ENCODE measurements at places on chromosomes 6 and 20.

DNA sequence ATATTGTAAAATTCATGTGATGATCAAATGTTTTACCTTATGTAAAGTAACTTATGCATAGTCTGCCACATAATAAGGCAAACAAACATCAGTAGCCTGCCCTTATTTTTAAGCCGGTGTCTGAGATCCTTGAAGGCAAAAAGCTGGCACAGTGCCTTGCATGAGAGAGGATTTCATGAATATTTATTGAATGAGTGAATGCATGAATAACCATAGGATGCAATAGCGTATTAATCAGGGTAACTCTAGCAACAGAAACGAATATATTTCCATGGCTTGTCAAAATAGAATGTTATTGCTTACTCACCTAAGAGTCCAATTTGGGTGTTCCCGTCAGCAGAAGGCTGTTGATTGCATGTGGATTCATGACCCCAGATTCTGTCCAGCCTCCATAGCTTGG is 34.9 kb downstream of the BTBD3 start:
- no peak for DNase-seq

DNA sequence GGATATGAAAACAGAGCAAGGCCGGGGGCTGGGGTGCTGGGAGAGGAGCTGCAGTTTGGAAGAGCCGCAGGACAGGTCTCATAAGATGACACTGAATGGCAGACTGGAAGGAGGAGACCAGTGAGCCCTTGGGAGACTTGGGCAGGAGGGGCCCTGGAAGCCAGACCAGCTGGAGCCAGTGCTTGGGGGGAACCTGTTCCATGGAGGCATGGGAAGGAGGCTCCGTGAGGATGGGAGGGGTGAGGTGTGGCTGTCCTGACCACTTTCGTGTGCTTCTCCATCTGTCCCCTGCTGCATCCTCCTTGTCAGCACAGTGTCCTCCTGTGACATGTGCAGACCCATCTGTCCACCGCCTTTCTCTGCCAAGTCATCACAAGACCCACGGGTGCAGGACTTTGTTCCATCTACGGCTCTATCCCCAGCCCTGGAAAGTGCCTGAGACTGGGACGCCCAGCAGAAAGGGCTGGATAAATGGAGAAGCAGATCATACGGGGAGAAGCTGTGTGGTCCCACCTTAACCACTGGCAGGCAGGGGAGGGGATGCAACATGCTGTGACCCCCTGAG is 84.8 kb upstream of the MPC1 start:
- DNase-seq: no peak

DNA sequence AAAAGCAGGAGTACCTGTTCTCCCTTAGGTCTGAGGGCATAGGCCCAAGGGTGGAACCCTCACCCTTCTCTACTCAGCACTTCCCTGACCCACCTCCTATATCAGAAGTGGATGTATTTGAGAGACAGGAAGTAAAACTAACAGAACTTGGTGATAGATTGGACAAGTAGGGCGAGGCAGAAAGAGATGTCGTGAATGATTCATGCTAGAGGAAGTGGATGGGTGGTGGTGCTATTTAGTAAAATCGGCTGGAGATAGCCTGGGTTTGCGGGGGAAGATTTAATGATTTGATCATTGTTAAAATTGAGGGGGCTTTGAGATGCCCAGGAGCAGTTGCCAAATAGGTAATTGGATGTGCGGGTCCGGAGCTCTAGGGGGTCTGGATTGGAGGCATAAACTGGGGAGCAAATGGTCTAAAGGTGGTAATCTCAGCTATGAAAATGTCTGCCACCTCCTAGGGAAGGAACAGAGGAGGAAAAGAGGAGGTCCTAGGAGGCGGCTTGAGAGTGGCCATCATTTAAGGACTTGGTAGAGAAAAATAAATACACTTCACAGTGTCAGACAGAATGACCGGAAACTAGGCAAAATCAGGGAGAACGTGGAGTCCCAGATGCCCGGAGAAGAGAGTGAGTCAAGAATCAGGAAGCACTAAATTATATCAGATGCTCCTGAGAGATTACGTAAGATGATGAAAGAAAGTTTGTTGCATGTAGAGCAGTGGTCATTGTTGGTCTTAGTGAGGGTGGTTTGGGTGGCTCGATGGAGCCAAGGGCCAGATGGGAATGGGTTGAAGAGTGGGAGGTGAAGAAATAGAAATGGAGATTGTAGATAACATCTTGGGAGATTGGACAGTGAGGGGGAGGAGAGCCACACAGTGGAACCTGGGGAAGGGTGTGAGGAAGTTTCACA is 142.0 kb downstream of the CEP57L1 start:
- no peak for DNase-seq

DNA sequence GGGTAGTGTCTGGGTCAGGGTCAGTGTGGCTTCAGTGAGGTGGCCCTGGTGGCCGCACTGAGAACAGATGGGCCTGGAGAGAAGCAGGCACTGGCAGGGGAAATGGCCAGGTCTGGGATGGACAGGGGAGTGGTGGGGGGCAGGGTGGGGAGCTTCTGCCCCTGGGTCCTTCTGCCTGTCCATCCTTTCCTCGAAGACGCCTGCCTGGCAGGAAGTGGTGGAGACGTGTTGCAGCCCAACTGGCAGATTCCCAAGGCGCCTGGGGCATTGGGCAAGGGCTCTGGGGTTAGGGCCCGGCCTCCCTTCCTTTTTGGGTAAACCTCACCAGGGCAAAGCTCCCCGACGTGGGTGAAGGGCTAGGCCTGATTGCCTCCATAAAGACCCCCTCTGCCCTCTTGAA is 10.4 kb downstream of the SRC start:
- DNase-seq: no peak

DNA sequence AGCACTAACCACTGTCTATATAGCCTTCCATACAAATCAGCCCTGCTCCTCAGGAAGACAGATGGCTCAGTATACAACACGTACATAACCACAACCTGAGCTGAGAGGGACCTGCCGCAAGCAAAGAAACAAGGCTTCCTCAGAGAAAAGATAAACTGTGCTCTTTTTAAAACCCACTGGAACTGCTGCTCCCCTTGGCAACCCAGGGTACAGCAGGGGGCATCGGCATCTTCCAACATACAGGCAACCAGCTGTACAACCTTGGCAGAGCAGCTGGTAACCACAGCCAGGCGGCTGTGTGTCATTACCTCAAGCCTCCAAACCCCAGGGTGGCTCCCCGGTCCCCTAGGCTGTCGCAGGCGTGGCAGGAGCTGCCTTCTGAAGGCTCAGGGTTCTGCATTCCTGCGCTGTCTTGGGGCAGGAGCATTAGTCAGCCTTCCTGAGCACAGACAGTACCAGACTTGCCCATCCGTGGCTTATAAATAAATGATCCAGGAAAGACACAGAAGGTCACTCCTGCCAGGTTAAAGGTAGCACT is 249.5 kb downstream of the ADGRG6 start:
- no peak for DNase-seq

- DNase-seq: no peak
Measured at GRCh38 chr6:100467129-100468015, 2.7 kb upstream of the SIM1 start.

GRCh38 chr6:107045826-107046675 is 18.1 kb downstream of the MTRES1 start:
- DNase-seq: no peak

DNA sequence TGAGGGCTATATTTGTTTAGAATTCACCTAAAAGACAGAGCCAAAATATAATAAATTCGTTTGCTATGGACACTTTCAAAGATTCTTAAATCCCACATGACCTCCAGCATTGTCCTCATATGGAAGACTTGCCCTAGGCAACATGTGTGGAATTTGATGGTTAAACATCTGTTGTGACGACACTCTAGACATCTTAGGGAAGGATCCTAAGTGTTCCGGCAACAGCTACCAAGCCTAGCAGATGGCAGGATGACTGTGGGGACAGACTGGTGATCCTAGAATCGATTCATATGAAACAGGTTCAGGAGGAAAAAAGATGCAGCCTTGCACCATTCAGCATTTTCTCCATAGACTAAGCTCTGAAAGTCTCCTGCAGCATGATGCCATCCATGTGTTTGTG is 77.6 kb upstream of the BACH2 start:
- no peak for DNase-seq

- DNase-seq: no peak
Measured at GRCh38 chr20:37734228-37734985, 40.6 kb downstream of the CTNNBL1 start.

GRCh38 chr20:2228926-2229325 is 66.9 kb upstream of the TGM3 start:
- DNase-seq: no peak

Measured in NCI-H187 (cell line).